ENCODE measurements at places on chromosomes 5 and 9.
A peak's percentile ranks its signal among the peaks of the same experiment; 100 is the strongest.

- DNase-seq = no peak
Measured at GRCh38 chr9:129834489-129835127, 467 bp downstream of the C9orf78 start.

- peak; percentile 96 for DNase-seq
Measured at GRCh38 chr9:108478431-108479332, 377.1 kb downstream of the ACTL7B start.

GRCh38 chr9:128215491-128216409 lies 12.6 kb downstream of the DNM1 start:
- peak; percentile 26 for DNase-seq

- DNase-seq = no peak
Measured at GRCh38 chr5:11329679-11330078, 568.6 kb upstream of the DAP start.

- DNase-seq = no peak
Measured at GRCh38 chr5:67900514-67900913, 315.0 kb upstream of the PIK3R1 start.
